Lung (tissue), 17 donors: ENCODE measurements at places on chromosomes 1 and 21.

- DNase-seq = peak; percentile 97
These were observed at the start of gene TAF13 for GRCh38 chr1:109075531-109076490. TAF13 (minus strand) TSS chr1:109076003; CDS start chr1:109075947, 56 bp downstream.

- no peak for DNase-seq
These were observed 15.6 kb upstream of the RUNX3 start for GRCh38 chr1:24945354-24946326.

DNA sequence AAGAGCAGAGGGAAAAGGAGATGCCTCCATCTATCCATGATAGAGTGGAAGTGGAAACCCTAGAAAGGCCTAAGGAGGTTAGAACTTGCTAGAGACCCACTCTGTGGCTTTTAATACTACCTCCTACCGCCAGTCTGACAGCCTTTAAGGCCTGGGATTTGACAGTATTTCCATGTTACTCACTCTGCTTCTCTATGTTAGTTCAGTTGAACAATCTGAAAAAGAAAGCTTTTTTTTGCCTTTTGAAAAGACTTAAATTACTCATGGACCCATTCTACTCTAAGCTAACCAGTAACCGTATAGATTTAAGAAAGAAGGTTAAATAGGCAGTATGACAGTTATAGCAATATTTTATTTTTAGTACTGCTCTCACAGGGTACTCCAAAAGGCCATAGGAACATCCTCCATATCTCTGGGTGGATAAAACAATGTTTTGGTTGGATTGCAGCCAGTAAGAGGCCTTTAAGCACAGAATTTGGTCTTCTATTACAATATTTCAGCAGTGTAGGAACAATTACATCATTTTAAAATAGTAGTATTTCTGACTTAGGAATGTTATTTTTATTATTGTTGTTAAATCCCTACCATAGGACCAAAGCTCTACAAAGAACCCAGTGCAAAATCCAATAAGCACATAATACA is 15.9 kb upstream of the GPR25 start:
- no peak for DNase-seq

GRCh38 chr1:42745851-42746250 is 5.8 kb upstream of the CLDN19 start:
- no peak for DNase-seq

DNA sequence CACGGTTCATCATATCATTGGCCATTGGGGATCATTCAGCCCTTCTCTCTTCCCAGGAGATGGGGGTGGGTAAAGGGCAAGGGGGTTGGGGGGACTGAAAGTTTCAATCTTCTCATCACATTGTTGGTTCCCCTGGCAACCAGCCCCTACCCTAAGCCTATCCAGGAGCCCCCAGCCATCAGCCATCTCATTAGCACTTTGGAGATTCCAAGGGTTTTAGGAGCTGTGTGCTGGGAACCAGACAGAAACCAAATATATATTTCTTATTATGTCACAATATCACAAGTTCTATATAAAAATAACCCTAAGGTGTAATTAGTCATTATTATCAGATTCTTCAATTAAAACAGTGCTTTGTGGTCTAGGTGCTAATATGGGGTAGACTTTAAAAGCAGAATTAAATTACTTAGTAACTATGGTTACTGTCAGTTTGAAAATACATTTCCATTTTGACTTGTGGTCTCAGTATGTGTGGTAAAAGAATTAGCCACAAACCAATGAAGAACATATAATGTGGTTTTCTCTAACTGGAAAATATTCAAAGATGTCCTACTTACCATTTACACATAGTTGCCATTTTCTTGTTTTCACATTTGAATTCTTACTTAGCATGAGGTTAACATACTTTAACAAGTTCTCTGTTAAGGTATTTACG is 28.1 kb downstream of the IL23R start:
- no peak for DNase-seq

DNA sequence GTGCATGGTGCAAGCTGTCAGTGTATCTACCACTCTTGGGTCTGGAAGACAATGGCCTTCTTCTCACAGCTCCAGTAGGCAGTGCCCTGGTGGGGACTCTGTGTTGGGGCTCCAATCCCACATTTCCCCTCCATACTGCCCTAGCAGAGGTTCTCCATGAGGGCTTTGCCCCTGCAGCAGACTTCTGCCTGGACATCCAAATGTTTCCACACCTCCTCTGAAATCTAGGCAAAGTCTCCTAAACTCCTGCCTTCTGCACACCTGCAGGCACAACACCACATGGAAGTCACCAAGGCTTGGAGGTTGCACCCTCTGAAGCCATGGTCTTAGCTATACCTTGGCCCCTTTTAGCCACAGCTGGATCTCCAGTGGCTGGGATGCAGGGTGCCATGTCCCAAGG is 31.8 kb upstream of the CITED4 start:
- no peak for DNase-seq

GRCh38 chr1:94322696-94323095 is 85.3 kb upstream of the ARHGAP29 start:
- DNase-seq = no peak

- no peak for DNase-seq
These were observed 176.5 kb upstream of the ST6GALNAC5 start for GRCh38 chr1:76690766-76691165.

GRCh38 chr21:24759348-24760075 is 847.8 kb downstream of the MRPL39 start:
- no peak for DNase-seq

GRCh38 chr1:101253976-101254674 is 17.3 kb downstream of the S1PR1 start:
- no peak for DNase-seq

DNA sequence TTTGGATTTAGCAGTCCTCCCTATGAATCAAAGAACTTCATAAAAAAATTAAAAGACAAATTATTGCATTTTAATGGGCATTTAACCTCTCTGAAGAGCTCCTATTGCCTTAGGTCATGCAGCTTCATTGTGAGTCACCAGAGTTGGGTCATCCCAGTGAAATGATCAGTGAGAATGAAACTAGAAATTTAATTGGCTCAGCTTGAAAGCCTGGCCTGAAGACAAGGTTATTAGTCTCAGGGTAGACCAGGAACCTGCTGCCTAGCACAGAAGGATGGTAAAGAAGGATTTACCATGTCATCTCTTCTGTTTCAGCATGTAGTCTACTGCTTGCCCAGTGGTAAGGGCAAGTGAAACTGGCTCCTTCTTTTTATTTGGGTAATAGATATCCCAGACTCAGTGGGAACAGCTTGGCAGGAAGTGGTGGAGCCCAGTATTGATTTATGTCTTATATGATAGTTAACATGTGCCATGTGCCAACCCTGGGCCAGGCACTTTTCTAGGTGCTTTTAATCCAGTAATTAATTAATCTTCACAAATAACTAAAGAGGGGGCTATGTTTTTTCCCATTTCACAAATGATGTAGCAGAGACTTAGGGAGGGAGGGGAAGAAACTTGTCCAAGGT is 23.6 kb downstream of the LAMC2 start:
- no peak for DNase-seq
